NCI-H748 treated with DMSO at 0.1 percent for 48 hours (cell line): ENCODE measurements at places on chromosomes 4 and X.

- DNase-seq = no peak
Observed at GRCh38 chr4:168817370-168817769, 192.7 kb downstream of the CBR4 start.

- DNase-seq = no peak
Observed at GRCh38 chr4:2767705-2768074, 11.6 kb upstream of the TNIP2 start.

DNA sequence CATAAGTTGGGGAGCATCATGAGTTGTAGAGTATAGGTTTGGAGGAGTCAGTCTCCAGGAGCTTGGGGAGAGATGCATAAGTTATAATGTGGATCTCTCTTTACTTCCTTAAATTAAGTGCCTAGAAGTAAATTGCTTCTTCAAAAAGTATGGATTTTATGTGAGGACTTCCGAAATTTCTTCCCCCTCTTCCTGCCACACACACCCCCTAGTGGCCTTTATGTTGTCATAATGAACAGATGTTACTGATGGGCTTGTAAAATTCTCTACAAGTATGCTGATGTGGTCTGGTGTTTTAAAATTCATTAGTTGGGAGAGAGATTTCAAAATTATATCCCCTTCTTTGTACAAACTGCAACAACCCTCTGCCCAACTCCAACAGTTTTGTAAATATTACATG is 2.3 kb upstream of the METTL14 start:
- DNase-seq = no peak

DNA sequence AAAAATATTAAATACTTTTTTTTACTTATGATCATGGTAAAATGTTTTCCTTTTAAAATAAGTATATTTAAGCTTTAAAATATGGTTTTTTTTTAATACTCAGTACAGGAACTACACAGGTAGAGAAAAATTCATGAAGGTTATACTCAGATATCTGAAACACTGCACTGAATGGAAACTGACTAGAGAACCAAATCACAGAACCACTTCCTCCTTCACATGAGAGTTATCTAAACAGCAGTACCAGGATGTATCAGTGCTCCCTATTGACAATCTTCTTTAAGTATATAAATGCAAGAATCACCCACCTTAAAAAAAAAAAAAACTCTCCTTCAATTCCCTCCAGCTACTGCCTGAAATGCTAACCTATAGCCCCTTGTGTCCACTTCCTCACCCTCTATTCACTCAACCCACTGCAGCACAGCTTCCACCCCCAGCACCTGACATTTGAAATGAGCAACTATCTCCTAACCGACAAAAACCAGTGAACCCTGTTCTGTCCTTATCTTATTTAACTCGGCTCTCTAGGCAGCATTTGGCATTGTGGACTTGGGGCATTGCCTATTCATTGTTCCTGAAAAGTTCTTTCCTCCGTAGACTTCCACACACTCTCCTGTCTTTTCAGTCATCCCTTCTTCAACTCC is 9.1 kb downstream of the SLC7A3 start:
- no peak for DNase-seq

GRCh38 chrX:150324035-150324728 is 38.9 kb upstream of the MAMLD1 start:
- no peak for DNase-seq

GRCh38 chr4:38873290-38873944 is 5.8 kb downstream of the FAM114A1 start:
- DNase-seq = no peak

GRCh38 chr4:7092026-7092425 is 24.2 kb upstream of the GRPEL1 start:
- DNase-seq = no peak

GRCh38 chrX:155966876-155967275 is 30.6 kb upstream of the IL9R start:
- peak; percentile 29 for DNase-seq

DNA sequence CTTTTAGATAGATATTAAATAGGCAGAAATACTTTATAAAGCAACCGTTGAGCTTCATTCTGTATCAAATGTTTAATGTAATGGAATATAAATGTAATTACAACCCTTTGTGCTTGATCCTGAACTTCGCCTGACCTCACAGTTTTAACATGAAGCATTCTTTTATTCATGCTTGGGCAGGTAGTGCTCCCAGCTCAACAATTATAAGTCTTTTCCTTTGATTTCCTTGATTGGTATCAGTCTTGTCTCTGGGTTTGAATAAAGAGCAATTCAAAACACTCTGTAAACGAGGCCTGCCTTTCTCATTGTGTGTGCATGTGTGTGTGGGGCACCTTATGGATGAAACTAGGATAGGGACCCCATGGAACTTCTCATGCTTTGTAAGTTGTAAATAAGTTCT is 6.8 kb downstream of the METAP1 start:
- no peak for DNase-seq

- no peak for DNase-seq
Observed at GRCh38 chr4:65383589-65384305, 286.5 kb downstream of the EPHA5 start.

DNA sequence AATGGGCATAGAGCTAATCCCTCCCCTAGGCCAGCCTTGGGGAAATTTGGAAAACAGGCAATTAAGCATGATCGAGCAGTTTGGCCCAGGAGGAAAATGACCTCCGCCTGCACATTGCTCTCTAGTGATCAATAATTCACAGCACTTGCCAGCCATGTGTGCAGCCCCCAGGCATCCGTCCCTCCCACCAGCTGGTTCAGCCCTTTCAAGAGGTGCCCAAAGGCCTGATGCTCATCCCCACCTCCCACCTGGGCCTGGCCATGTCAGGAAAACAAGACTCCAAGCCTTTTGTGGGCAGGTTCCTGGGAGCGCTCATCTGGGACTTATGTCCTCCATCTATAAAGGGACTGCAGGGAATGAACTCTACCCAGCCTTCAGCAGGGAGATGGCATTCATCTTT is 17.5 kb upstream of the PPP2R2C start:
- DNase-seq = no peak

- DNase-seq = no peak
Observed at GRCh38 chrX:72021975-72022374, 109.7 kb downstream of the RTL5 start.
